ENCODE measurements at places on chromosomes 7 and 10.

GRCh38 chr10:21507150-21507549, 18.3 kb downstream of the SKIDA1 start:
- no peak for DNase-seq

GRCh38 chr10:102633848-102634247, 10.4 kb upstream of the TRIM8 start:
- no peak for DNase-seq

- no peak for DNase-seq
Observed at GRCh38 chr7:1317646-1318045, 85.0 kb downstream of the UNCX start.

DNA sequence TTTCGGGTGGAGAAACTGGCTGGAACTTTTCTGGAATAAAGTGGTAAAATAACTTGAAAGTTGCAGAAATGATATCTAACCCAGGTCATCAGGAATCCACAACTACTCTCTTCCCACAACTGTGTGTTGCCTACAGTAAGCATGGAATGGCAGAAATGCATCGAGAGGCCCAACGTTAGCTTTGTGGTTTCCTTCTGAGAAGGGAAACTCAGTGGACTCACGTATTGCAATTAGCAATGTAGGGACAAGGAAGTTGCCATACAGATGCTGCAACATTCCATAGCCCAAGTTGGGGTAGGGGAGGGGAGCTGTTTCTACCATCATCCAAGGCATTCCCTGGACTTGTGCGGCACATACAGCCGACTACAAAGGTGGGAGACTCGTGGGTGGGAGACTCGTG, 1.9 kb downstream of the PON1 start:
- DNase-seq = no peak

DNA sequence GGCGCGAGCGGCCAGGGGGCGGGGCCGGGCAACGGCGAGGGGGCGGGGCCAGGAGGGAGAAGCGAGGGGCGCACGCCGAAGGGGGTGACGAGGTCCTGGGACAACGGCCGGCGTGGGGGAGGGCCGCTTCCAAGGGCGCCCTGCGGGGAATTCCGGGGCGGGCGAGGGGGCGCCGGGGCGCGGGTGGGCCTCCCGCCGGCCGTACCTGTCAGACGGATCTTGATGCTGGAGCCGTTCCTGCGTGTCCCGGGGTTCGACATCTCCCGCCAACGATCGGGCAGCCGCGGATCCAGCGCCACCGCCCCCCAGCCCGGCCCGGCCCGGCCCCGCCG, 421 bp downstream of the SMURF1 start:
- DNase-seq = no peak

DNA sequence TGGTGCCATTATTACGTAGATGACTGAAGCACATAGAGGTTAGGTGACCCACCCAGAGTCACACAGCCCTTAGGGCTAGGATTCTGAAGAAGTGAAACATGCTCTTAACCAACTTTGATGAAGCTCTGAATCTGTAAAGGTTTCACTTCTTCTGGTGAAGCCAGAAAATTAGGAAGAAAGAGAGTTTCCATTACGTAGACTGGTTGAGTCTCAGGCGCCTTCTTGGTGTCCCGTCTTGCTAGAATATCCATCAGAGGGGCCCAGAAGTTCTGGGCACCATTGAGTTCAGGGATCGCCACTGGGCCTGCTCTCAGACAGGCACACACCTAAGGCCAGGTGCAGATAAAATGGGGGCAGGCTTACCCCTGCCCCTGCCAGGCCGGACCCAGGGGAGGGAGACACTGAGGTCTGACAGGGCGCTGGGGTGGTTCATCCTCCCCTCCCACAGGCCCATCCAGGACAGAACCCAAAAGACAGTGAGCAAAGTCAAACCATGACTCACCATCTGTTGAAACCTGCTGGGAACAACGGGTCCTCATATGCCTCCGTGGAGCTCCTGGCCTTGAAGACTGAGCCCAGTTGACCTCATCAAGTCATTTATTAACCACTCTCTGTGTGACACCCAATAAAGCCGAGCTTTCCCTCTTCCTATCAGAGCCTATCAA, 33.2 kb downstream of the DRGX start:
- no peak for DNase-seq

- no peak for DNase-seq
Observed at GRCh38 chr7:69515495-69516212, 82.6 kb upstream of the AUTS2 start.

DNA sequence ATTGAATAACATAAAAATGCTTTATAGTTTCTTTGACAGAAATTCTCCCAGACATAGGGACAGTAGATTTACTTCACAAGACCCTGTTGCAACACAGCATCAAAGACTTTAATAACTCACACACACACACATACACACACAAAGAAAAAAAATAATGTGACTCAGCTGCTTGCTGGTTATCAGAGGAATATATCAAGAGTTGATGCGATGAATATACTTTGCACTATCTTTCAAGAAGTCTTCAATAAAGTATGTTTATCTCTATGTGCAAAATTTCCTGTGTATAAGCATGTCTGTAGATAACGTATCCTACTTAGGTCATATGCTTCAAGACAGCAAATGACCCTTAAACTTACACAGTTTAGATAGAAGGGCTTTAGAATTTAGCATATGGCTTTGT, 243.1 kb downstream of the ARL4A start:
- no peak for DNase-seq

DNA sequence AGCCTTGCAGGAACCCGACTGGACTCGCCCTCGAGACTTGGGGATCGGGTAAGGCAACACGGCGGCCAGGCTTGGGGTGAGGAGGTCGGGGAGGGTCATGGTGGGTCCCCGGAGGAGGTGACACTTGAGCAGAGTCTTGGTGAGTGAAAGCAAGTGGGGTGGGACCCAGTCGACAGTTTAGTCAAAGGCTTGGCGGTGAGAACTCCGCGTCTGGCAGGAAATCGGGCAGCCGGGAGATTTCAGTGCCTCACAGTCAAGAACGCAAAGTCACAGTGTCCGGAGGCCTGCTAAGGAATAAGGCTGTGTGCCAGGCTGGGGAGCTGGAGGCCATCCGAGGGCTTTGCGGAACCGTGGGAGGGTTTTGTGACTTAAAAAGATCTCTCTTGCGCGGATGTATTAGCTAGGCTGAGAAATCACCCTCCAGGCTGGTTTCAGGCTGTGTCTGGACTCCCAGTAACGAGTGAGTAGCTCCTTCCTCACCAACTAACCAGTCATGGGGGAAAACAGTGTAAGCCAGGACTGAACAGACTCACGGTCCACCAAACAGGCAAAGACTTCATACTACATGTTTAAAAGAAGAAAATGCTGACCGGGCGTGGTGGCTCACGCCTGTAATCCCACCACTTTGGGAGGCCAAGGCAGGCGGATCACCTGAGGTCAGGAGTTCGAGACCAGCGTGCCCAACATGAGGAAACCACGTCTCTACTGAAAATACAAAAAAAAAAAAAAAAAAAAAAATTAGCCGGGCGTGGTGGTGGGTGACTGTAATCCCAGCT, 613 bp downstream of the AP5Z1 start:
- no peak for DNase-seq

DNA sequence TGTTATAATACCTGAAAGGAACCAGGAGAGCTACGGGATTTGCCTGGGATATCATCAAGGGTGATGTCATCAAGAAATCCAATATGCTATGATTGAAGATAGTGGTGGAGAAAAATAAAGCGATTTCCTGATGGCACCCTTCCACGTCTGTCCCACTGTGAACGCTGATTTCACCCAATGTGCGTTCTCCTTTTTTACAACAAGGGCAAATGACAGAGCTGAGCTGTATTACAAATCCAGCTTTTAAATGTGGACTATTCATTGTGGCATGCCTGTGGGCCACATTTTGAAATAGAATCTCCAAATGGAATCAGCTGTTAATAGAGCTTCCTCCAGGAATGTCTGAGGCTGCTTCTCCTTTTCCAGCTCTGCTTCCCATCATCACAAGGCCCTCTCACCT, 23.3 kb downstream of the SLC13A4 start:
- no peak for DNase-seq

DNA sequence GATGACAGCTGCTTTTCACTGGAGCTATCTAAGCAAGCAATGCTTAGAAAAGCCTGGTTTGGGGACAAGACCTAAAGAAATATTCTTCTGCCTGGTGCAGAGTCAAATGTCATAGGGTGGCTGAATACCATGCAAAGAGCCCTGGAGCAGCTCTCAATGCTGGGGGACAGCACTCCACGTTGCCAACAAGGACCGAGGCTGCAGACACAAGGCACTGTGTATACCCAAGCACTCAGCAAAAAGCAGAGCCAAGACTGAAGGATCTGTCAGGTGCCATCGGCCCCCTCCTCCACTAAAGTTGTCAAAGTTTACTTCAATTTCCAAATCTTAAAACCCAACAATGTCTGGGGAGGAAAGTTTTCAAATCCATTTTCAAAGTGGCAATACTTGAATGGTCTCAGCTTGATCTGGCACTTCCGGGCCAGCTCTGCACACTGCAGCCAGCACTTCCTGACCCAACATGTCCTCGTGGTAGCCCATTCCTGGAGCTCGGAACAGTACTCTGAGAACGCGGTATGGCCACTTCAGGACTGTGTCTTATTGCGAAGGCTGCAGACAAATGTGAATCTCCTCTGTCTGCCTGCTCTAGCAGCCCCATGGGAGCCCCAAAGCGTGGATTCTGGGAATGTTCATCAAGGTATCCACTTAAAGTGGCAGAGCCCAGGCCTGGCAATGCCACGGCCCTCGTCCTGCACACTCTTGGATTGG, 191.8 kb downstream of the TNS3 start:
- DNase-seq = no peak

Measured in NCI-H2107 (cell line).